ENCODE measurements at places on chromosomes 12 and 14.

- DNase-seq = no peak
Measured at GRCh38 chr12:130595566-130595965, 120.5 kb downstream of the RIMBP2 start.

GRCh38 chr14:65709576-65709975, 297.0 kb downstream of the FUT8 start:
- peak; percentile 2 for DNase-seq

GRCh38 chr12:92047393-92047826, 98.2 kb downstream of the BTG1 start:
- no peak for DNase-seq

GRCh38 chr12:12927211-12928079, 24.5 kb downstream of the GPRC5D start:
- DNase-seq = peak; percentile 60

- DNase-seq = no peak
Measured at GRCh38 chr12:94762259-94762942, 112.0 kb upstream of the TMCC3 start.

- no peak for DNase-seq
Measured at GRCh38 chr12:42741771-42742510, 152.4 kb upstream of the PRICKLE1 start.

DNA sequence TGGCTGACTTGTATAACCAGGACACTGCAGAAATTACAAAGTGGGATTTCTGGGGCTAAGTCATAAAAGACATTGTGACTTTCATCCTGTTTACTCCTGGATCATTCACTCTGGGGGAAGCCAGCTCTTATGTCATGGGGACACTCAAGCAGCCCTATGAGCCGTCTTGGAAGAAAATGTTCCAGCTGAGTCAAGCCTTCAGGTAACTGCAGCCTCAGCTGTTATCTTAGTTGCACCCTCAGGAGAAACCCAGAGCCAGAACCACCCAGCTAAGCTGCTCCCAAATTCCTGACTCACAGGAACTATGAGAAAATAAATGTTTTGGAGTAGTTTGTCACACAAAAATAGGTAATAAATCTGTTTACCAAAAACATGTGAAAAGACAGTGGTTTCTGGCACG, 43.1 kb upstream of the GXYLT1 start:
- no peak for DNase-seq

DNA sequence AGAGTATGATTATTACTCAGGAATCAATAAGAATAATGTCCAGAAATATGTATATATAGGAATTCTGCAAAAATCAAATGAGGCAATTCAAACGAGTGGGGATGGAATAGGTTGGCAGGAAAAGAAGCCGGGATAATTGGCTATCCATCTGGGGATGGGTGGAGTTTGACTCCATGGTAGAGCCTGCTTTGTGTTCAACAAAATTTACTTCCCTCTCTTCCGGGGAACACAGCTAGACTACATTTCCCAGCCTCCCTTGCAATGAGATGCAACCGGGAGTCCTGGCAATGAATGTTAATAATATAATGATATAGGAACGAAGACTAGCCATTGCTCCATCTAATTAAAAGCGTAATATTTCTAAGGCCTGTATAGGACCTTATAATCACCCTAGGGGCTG, 146.6 kb downstream of the EFCAB11 start:
- DNase-seq = no peak

DNA sequence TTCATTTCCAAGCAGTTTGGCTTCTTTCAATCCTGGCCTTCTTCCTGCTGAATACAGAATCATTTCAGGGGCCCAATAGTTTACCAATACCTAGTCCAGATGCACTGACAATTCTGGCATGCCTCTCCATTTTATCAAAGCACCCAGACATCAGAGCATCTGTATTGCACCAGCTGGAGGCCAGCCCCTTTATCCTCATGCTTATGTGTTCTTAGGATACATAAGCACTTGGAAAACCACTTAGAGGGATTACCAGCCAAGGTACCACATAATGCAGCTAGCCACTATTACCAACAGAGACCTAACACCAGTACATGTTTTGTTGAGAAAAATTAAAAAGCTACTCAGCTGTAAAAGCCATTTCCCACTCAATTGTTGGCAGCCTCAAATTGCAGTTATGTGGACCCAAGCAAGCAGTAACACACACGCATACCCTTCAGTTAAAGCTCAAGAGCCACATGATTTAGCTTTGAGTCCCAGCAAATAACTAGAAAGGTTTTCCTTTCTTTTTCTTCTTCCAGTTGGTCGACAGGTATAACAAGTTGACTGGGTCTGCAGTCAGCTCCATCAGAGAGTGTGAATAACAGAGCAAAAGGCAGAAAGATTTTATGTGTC, 263.8 kb downstream of the DIO2 start:
- no peak for DNase-seq

DNA sequence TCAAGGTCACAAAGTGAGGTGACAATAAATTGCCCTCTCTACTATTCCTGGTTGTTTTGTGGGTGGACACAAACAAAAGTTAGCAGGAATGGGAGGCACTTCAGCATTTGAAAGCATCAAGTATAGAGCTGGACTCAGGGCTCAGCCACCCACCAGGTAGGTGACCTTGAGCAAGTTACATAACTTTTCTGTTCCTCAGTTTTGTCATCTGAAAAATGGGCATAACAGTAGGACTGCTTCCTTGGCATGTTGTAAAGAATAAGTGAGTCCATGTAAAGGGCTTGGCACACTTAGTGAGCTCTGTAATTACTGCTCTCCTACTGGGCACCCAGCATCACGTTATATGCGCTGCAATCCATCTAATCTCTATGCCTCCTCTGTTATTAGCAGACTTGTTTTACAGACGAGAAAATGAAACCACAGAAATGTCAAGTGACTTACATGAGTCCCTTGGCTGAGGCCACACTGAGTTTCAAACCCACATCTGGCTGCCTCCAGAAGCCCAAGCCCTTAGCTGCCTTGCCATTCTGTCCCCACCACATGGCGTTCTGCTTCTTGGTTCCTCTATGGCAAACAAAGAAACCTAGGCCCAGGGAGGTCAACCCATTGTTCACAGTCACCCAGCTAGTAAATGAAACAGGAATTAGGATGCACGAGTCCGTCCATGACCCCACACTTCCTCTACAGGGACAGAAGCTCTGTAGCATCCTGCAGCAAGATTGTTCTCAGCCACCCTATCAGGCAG, 63.2 kb upstream of the SLC24A4 start:
- DNase-seq = no peak

DNA sequence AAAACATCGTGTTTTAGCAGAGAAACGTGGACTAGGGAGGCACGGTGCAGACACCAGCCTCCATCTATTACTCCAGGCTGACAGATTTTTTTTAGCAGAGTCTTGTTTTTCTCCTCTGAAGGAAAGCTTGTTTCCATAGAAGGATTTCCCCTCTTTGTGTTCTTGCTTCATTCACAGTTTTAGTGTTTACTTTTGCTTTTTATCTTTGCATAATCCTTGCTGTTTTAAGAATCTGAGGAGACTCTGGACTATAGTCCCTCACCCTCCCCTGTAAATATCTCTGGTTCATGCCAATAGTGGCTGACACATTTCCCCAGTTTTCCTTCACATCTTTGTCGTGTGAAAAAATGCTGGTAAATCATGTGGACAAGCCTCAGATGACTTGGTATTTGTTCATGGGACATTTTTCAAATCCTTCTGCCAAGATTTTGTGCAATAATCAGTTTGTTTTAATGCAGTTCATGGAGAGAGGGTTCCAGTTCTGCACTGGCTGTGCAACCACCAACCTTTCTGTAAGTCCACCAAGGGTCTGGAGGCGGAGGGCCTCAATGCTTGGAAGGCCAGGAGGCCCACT, 39.9 kb upstream of the TMCC3 start:
- no peak for DNase-seq

DNA sequence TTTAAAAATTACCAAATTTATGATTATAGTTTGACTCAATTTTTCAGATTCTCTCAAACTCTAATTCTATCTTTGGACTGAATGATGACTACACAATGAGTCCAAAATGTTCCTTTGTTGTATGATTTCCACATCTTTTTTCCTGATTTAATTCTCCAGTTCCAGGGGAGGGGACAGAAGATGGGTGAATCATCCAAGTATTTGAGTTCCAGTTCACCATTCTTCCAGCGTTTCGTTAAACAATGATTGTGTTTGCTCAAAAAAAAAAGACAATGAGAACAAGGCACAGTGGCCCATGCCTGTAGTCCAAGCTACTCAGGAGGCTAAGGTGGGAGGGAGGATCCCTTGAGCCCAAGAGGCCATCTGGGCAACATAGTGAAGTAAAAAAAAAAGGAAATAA, 23.8 kb downstream of the BAZ1A start:
- DNase-seq = no peak

DNA sequence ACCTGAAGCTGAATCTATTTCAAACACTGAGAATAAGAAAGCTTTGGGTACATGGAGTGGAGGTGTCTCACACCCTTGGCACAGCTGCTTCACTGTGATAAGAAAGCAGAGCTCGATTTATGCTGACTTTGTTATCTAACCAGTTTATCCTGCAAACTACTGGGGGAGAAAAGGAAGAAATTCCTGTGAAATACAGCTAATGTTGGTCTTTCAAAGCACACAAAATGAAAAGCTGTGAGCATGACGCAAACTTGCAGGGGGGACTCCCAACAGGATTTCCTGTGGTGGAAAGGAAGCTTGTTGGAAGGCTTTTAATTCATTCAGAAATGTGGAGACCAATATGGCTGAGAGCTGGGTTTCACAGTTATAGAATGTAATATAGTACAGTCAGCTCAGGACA, 53.4 kb downstream of the SRGAP1 start:
- DNase-seq = no peak

DNA sequence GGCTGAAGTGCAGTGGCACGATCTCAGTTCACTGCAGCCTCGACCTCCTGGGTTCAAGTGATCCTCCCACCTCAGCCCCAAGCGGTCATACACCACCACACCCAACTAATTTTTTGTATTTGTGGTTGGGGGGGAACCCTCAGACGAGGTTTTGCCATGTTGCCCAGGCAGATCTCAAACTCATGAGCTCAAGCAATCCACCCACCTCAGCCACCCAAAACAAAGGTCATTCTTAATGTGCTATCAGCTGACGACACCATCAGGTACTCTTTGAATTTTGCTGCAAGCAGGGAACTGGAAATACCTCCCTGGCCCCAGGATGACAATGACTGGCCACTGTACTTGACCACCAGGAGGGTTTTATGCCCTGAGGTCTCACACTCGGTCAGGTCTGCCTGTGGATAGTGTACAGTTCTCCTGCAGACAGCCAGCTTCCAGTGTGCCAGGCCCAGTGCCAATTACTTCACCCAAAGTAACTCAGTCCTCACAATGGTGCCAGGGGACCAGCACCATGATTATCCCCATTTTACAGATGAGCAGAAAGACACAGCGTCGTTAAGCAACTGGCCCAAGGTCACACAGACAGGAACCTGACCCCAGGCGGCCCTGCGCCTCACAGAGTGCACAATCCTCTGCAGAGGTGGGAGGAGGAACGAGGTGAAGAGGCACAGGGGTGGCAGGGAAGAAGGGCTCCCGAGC, 42.9 kb downstream of the ITPK1 start:
- no peak for DNase-seq

- DNase-seq = no peak
Measured at GRCh38 chr12:72499244-72499643, 227.1 kb downstream of the TRHDE start.

- no peak for DNase-seq
Measured at GRCh38 chr12:32566663-32567295, 112.3 kb upstream of the DNM1L start.

DNA sequence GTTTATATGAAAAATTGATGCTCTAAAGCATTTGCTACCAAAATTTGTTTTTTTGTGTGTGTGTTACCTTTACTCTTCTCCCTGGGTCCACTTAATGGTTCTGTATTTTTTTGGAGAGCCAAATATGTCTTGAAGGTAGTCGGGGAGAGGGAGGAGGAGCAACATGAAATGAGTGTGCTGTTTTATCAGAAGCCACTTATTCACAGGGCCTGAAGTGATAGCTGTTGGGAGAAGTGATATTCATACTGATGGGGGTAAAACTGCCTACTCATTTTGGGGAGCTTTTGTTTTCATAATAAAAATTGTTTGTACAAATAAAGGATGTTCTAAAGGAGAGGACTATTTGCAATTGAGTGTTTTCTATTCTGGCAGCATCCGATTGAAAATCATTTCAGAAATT, 29.2 kb downstream of the CRADD start:
- no peak for DNase-seq

DNA sequence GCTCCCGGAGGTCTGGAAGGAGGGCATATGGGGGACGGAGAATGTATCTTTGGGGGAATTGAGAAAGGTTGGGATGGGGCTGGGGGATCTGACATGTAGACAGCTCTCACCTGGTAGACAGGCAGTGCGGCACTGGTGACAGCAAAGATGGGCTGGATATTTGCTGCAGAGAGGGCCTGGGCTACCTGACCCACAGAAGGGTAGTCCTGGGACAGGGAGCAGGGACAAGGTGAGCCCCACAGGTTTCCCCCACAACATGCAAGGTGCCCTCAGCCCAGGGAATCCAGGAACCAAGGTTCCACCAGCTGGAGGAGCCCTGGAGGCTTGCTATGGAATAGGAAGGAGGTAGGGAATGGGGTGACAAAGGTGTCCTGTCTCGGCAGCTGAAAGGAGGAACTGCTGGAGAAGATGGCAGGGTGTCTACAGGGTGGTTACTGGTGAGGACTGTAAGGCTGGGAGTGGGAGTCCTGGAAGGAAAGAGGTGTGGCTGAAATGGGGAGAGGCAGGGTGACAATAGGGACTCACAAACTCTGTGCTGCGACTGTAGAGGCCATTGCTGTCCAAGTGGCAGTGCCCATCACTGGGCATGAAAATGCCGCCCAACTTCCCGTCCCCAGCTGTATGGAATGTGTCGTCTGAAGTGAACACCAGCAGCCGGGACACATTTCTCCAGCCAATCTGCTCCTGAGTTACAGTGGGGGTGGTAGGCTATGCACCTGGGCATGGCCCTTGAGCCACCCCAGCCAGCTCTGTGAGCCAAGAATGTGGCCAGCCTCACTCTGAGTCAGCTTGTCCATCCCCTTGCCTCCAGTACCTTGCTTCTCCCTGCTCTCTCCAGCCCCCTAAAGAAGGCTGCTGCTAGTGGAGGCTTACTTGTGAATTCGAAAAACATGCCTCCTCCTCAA, 11.3 kb downstream of the ITGB7 start:
- DNase-seq = no peak

GRCh38 chr12:62643486-62643885, 176.9 kb downstream of the MON2 start:
- DNase-seq = no peak

- no peak for DNase-seq
Measured at GRCh38 chr12:129312048-129312447, 458.8 kb downstream of the GLT1D1 start.

- DNase-seq = no peak
Measured at GRCh38 chr12:5556033-5556614, 124.2 kb downstream of the NTF3 start.

- no peak for DNase-seq
Measured at GRCh38 chr12:123134826-123135225, 16.1 kb downstream of the PITPNM2 start.

- no peak for DNase-seq
Measured at GRCh38 chr12:66120477-66120876, 10.1 kb downstream of the LLPH start.

- DNase-seq = peak; percentile 3
Measured at GRCh38 chr14:85533023-85533860, 3.3 kb downstream of the FLRT2 start.

GRCh38 chr14:104105071-104105821, 19.7 kb downstream of the ASPG start:
- DNase-seq = no peak

Data from NCI-H446 (cell line).